ENCODE measurements at places on chromosomes 4 and X.

DNA sequence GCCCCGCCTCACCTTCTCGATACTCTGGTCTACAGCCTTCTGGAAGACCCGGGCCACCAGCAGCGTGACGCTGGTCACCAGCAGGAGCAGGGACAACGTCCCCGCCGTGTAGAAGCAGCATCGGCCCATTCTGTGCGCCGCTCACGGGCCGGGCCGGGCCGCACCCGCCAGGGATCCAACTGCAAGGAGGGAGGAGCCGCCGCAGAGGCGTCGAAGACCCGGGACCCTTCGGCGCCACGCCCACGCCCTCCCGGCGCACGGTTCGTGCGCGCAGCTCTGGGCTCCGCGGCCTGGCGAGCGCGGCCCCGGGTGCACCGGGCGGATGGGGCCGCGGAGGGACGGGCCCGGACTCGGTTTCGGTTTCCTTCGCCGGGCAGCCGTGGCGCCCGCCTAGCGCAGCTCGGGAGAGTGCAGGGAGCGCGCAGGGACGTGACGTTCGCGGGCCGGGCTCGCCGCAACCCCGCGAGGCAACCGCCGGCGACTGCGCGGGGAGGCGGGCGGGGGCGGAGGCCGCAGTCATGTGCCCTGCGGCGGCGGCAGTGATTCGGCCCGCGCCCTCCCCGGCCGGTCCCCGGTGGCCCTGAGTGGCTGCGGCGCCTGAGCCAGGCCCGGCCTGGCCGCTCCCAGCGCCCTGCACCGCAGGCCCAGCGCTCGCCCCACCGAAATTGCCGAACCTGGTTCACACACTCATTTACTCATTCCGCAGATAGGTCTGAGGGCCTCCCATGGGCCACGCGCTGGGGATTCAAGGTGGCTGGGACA is at the start of gene SCARB2:
SCARB2 (minus strand) TSS at position 410 of the 762 bp plus-strand sequence; CDS start at position 129, 281 bp downstream.
- DNase-seq, result peak; percentile 82

DNA sequence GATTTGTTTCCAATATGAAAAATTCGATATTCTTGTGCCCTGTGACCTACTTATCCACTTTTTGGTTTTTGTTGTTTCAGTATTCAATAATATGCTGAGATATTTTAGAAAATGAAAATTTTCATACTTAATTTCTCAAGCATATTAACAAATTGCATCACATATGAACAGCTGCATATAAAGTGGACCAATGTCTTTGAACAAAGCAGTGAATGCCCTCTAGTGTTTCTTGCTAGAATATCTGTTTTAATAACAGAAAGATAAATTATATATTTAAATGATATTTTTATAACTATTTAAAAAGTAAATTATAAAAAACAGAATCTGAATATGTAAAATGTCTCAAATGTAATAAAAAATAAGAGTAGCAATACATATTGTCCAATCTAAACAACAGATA is 31.7 kb upstream of the INTU start:
- no peak for DNase-seq

DNA sequence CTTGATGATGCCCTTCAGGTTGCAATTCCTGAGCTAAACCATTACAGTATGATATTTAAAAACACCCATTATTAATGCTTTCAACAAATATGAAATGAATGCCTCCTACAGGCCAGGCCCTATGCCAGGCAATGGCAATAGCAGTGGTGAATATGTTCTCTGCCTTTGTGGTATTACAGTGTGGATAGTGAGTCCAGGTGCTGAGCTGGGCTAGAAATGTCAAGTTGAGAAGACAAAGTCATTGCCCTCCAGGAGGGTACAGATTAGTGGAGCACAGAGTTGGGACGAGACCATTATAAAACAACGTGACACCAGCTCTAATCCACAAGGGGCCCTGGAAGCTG is 81.9 kb downstream of the RBM47 start:
- no peak for DNase-seq

- DNase-seq, result no peak
Measured at GRCh38 chr4:39657465-39657864, 18.8 kb upstream of the SMIM14 start.

DNA sequence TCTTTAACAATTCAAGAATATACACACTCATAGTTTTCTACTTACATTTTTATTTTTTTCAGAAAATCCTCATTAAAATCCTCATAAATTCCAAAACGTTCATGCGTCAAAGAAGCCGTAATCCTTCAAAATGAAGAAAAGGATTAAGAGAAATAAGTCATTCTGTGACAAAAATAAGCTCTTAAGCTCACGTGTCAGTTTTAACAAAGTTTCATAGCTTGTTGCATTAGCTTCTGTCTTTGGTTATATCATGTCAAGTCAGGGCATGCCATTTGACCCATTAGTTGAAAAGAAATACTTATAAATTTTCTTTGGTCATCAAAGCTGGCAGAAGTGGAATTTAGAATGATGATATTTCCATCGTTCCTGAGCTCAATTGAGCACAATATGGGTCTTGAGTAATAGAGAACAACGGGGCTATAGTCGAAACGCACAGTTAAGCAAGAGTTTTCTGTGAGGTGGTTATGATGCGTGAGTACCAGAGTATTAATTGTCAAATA is 185.2 kb upstream of the CTSO start:
- no peak for DNase-seq

DNA sequence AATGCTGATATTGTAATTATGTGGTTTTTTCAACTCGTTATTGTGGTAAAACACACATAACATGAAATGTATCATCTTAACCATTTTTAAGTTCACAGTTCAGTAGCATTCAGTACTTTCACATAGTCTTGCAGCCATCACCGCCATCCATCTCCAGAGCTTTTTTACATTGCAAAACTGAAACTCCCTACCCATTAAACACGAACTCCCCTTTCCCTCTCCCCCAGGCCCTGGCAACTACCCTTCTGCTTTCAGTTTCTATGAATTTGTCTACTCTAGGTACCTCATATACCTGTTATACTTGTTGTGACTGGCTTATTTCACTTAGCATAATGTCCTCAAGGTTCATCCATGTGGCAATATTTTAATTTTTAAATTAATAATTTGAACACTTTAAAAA is 380.6 kb downstream of the MAPK10 start:
- DNase-seq, result no peak

GRCh38 chrX:153865685-153866084 is 20.3 kb downstream of the L1CAM start:
- no peak for DNase-seq
